ENCODE measurements at places on chromosomes 12 and 14.

DNA sequence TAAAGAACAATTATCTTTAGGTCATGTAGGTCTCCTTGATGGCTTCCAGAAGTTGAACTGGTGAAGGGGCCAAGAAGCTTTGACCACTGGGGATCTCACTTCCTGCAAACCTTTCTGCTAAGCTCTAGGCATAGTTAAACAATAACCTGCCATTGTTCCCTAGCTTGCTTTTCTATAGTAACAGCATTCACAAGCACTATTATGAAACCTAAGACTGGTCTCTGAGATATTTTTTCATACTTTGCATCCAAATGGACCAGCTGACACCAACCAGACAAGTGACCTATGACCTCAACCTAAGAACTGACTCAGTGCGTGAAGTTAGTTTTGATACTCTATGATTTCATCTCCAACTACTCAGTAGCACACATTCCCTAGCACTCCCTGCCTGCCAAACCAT is 129.1 kb downstream of the PTPRB start:
- peaks cover 5% of the 10 kb centered on the region for H3K27me3 ChIP-seq
- H3K4me3 ChIP-seq, result no peak overlapping the region
- H3K27ac ChIP-seq, result no peak overlapping the region
- peaks cover 13% of the 10 kb centered on the region for H3K36me3 ChIP-seq
- H3K4me1 ChIP-seq, result peaks cover 4% of the 10 kb centered on the region

DNA sequence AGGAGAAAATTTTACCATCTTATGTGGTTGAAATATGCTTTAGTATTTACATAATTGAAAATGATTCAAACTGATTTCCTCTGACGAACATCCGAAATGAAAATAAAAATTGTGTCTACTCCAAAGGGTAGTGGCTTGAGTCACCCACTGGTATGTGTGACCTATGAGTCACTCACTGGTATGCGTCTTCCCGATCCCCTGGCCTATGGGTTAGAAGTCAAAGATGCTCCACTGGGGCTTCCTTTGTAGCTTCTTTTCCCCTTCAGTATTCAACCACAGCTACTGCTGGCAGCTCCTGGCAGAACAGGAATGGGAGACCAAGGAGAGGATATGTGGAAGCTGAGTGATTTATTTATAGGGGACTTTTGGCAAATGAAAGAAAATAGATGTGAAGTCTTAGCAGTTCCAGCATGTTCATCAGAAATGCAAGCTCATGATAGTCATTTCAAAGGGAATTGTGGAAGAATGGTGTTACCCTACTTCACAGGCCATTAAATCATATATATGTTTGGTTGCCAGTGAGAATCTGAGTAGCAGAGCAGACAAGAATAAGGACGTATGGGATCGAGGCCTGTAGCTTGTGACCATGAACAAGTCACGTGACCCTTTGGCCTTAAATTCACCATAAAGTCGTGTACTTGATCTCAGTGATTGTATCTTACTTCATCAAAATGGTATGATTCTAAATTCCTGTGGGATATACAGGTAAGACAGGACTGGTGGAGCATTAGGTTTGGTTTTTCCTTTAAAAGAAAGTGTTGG is 108.3 kb downstream of the CRADD start:
- H3K4me1 ChIP-seq, result no peaks in the 10 kb centered on the region
- no peak overlapping the region for H3K4me3 ChIP-seq
- DNase-seq, result no peak
- H3K27me3 ChIP-seq, result no peaks in the 10 kb centered on the region

- H3K27me3 ChIP-seq, result no peaks in the 10 kb centered on the region
- H3K4me1 ChIP-seq, result no peaks in the 10 kb centered on the region
- no peak overlapping the region for H3K4me3 ChIP-seq
- H3K27ac ChIP-seq, result no peak overlapping the region
- DNase-seq, result no peak
Measured at GRCh38 chr12:89663577-89664357, 44.9 kb downstream of the ATP2B1 start.

GRCh38 chr12:26219736-26220135 is 24.4 kb downstream of the SSPN start:
- H3K4me1 ChIP-seq, result no peaks in the 10 kb centered on the region
- H3K36me3 ChIP-seq, result no peaks in the 10 kb centered on the region
- H3K27ac ChIP-seq, result no peak overlapping the region
- no peaks in the 10 kb centered on the region for H3K27me3 ChIP-seq
- no peak overlapping the region for H3K4me3 ChIP-seq

GRCh38 chr12:111035578-111036301 is 115.4 kb upstream of the MYL2 start:
- H3K4me1 ChIP-seq, result peaks cover 5% of the 10 kb centered on the region
- DNase-seq, result peak; percentile 20
- H3K4me3 ChIP-seq, result peak overlapping the region; percentile 89
- H3K36me3 ChIP-seq, result no peaks in the 10 kb centered on the region

- no peaks in the 10 kb centered on the region for H3K36me3 ChIP-seq
- no peaks in the 10 kb centered on the region for H3K27me3 ChIP-seq
- H3K27ac ChIP-seq, result no peak overlapping the region
- H3K4me3 ChIP-seq, result no peak overlapping the region
Measured at GRCh38 chr12:18421867-18422266, 160.5 kb downstream of the PIK3C2G start.

GRCh38 chr12:30599608-30600007 is 96.1 kb downstream of the IPO8 start:
- H3K27me3 ChIP-seq, result no peaks in the 10 kb centered on the region
- no peak overlapping the region for H3K27ac ChIP-seq
- H3K4me1 ChIP-seq, result peaks cover 7% of the 10 kb centered on the region
- DNase-seq, result no peak

- no peaks in the 10 kb centered on the region for H3K27me3 ChIP-seq
- no peak for DNase-seq
- peaks cover 27% of the 10 kb centered on the region for H3K36me3 ChIP-seq
- no peak overlapping the region for H3K4me3 ChIP-seq
Measured at GRCh38 chr12:120170631-120171030, 23.9 kb downstream of the GCN1 start.
